ENCODE measurements at places on chromosomes 2 and 18.

- no peak for DNase-seq
Measured at GRCh38 chr2:48328159-48328809, 201.7 kb upstream of the STON1 start.

DNA sequence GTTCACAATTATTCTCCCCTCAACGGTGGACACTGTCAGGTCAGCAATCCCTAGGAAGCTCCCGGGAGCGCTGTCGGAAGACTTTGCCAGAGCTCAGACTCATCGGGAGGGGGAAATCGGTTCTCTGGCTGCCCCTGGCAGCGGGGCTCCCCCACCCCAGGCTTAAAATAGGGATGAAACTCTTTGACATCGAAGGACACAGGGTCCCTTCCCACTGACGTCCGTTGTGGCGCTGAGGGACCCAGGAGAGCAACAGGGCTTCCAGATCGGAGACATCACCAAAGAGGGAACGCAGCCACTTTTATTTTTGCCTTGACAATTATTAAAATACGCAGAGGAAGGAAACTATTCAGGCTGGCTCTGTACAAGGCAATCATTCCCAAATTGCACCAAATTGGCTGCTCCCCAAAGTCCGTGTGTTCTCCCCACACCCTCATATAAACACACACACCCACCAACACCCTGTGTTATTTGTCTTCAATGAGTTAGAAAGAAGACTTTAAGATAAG is 249.0 kb downstream of the CDH20 start:
- no peak for DNase-seq

DNA sequence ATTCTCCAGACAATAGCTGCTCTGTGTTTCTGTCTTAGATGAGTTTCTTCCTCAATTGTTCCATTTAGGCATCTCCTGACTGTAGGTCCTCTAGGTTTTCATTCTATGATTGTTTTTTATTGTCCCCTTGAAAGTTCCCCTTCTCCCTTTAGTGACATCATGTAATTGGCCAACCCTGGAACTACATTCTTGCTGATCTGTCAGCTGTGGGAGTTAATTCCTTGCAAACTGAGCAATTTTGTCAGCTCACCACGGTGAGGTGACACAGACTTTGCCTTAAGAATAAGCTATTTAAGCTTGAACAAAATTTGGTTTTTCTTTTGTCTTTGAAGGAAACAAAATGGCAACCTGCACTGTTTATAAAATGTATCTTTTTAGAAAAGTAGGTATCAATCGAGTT is 95.9 kb downstream of the TXNL1 start:
- no peak for DNase-seq

DNA sequence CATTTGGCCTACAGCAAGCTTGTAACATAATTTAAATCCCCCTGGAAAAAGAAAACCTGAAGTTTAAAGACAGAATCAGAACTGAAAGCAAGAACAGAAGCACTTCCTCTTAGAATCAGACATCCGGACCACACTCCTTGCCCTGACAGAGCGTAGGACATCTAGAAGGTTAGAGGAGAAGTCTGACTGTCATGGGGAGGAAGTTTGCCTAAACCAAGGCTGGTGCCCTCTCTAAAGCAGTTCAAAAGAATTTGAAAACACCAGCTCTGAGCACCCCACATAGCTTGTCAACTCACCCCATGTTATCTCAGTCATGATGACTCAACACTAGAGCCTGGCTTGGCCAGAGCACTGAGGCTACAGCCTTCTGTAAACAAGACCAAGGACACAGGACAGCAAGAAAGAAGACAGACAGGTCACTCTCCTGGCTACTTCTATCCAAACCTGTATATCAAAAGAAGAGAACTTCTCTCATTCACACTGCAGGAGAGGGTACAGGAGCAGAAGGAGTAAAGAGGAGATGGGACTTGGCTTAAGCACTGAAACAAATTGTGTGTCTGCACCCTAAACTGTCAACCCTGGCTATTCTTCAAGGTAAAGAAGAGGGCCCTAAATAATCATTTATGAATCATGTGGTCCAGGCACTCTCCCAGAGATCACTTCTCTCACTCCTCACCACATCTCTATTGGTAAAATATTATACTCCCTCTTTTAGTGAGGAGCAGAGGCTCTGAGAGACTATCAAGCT is 198.6 kb downstream of the MEMO1 start:
- no peak for DNase-seq

- no peak for DNase-seq
Measured at GRCh38 chr2:12152888-12153287, 406.5 kb downstream of the LPIN1 start.

DNA sequence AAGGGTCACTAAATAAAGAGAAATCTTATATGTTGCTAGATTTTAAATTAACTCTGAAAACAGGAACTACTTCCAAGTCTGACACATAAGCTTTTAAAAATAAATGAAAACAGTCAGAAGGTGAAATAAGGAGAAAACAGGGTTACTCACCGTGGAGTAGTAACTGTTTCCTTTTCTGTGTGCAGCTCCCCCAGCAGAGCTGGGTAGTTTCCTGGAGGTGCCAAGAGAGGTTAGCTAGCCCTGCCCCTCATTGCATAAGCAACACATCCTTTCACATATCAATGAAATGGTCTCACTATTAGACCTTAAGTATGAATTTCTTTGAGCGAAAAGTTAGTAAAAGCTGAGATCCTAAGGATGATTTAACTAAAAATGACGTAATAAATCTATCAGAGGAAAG is 54.0 kb upstream of the GPR75 start:
- peak; percentile 33 for DNase-seq

DNA sequence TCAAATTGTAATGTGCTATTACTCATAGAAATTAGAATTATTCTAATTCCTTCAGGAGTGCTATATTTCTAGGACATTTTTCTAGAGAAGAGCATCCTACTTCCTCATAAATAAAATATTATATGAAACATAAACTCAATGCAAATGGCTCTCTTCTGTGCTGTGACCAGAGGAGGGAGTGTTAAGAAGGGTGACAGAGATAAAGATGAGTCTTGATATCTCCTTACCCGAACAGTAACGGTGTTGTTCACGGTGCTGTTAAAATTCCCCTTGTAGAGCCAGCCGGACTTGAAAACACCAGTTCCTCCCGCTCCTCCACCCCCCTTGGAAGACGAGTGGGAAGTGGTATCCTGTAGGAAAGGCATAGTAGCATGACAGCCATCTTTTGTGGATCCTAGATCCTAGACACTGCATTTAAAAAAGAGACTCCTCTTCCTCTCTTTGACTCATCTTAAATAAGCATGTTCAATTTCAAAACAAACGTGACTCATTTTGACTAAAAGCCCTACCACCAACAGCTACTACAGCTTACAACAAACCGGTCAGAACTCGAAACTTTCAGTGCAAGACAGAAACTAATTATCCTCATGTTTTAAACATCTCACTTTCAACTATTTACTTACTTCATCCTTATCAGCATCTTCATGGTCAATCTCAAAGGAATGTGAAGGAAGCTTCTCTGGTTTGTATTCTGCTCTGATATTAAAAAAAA is 156.3 kb downstream of the DOCK10 start:
- DNase-seq: peak; percentile 19

GRCh38 chr2:159004849-159005248 is 36.4 kb downstream of the TANC1 start:
- DNase-seq: no peak

DNA sequence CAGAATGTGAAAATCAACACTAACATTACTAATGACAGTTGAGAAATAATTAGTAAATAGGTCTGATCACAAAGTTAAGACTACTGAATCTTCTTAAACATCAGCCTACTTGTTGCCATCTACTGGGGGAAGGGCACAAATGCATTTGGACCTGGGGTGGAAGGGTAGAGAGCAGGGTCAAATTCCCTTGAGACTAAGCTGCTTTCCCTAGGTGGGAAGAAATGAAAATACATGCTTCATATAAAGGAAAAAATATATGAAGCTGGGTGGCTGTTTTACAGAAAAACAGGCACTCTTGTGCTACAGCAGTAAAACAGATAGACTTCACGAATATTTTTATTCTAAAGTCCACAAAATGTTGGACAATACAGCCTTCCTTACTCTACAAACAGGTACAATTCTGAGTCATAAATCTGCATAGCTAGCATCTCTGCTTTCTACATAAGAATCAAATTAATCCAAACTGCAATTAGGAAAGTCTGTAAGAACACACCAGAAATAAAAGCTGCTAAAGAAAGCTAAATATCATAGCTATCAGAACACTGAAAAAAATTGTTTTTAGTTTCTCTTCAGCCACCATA is 10.9 kb downstream of the TRIP12 start:
- peak; percentile 54 for DNase-seq

GRCh38 chr2:114550895-114551793 is 108.7 kb downstream of the DPP10 start:
- DNase-seq: peak; percentile 67

- DNase-seq: peak; percentile 24
Measured at GRCh38 chr2:157572725-157573124, 55.9 kb downstream of the ACVR1C start.

DNA sequence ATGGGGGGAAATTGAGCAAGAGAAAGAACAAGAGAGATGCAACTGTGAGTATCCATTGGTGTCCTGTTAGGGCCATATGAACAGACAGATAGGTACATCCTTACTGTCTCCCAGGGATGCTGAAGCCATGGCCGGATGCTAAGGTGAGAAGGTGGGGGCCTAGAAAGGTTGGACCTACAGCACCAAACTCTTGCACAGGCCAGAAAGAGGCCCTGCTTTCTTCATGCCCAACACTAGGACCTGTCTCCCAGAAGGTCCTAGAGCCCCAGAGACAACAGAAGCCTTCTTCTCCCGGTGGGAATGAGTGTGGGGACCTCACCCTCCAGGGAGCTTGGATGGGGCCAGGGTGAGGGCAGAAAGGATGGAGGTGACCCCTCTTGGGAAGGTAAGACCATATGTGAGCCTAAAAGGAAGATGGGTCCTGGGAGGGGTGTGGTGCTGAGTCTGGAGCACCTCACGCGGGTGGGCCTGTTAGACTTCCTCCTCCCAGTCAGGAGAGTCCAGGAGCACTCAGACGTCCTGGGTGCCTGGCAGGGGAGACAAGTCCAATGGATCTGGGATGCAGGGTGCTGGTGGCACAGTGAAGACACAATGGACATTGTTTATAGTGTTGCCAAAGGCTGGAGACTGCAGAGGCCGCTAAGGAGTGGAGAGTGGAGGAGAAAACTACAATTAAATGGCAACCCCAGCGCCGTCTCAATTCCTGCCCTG is 265.3 kb downstream of the CYP26B1 start:
- no peak for DNase-seq

GRCh38 chr18:13375302-13376255 is 157.0 kb downstream of the LDLRAD4 start:
- peak; percentile 77 for DNase-seq

- no peak for DNase-seq
Measured at GRCh38 chr2:204027091-204027490, 90.5 kb downstream of the ICOS start.

DNA sequence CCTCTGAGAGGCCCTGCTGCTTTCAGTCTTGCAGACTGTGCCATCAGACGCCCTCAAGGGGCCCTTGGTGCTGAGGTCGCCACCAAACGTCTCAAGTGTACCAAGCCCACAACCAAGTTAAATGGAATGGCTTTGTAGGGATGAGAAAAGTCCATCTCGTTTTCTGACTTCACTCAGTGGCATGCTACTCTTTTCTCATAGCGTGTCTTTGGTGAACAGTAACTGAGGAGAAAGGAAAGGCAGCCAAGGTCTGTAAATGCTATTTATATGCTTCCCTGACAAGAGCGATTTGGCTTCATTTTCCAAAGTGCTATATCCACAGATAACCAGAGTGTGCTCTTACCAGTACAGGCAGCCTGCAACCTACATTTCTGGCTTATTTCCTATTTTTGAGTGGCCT is 123.0 kb downstream of the MTX2 start:
- no peak for DNase-seq

DNA sequence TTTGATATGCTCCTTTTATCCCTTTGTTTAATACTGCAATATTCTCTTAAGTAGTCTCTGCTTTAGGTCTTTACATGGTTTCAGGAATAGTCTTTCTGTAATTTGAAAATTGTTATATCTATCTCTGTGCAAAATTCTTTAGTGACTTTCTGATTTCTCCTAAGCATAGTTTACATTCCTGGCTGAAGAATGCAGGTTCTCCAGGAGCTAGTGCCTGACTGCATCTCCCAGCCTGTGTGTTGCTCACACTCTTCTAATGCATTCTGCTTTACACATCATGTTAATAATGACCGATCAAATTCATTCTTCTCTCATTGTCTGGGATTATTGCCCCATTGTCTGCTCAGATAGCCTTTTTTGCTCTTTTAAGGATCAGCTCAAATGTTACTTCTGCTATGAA is 1349.2 kb downstream of the DSC3 start:
- DNase-seq: no peak

- DNase-seq: peak; percentile 2
Measured at GRCh38 chr18:28995319-28995718, 818.4 kb upstream of the CDH2 start.

- DNase-seq: no peak
Measured at GRCh38 chr2:109531896-109532727, 81.7 kb downstream of the SEPTIN10 start.

- no peak for DNase-seq
Measured at GRCh38 chr2:29236074-29236473, 120.9 kb downstream of the CLIP4 start.

GRCh38 chr2:86068136-86068588 is 37.5 kb downstream of the POLR1A start:
- no peak for DNase-seq

DNA sequence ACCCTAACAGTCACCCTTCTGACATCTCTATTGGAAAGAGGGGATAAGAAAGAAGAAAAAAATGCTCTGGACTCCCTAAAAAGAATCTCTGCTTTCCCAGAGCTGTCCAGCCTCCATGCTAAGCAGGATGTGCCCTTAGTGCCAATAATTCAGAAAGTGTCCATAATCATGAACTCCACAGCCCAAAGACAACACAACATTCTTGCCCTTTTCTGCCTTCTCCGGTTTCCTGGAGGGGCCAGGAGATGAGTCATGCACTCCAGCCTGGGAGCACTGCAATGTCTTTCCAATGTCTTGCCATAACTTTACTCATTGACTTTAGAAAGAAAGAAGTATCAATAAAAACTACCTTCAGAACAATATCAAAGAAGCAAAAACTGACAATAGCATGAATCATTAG is 44.0 kb downstream of the KLF7 start:
- DNase-seq: peak; percentile 64

DNA sequence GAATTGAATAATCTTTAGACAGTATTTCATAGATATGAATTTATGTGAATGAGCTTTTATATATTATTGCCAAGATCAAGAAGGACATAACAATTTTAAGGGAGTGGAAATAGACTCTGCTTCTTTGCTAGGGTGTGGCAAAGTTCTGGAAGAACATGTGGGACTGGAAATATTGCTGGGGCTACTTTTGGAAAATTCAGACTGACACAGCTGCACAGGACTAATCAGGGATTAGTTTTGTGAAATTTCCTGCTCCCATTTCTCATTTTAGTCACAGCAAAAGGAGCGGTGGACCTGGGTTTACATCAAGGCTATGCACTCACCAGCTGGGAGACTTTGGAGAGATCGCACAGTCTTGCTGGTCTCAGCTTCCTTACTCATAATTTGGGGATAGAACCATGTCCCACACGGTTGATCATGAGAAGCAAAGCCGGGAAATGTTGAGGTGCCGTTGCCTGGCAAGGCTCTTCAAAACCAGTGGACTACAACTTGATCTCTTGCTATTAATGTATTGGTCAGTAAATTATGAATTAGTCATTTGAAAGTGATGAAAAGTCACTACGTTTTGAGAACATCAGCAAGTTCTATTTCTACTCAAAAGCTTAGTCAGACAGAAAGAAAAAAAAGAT is 42.4 kb downstream of the IL1RL2 start:
- no peak for DNase-seq

GRCh38 chr2:84939426-84940087 is 31.4 kb upstream of the KCMF1 start:
- DNase-seq: no peak
